RWPE2 (cell line): ENCODE measurements at places on chromosomes 4 and X.
A peak's percentile ranks its signal among the peaks of the same experiment; 100 is the strongest.

GRCh38 chr4:24980740-24981139, 50.0 kb downstream of the LGI2 start:
- DNase-seq = no peak

DNA sequence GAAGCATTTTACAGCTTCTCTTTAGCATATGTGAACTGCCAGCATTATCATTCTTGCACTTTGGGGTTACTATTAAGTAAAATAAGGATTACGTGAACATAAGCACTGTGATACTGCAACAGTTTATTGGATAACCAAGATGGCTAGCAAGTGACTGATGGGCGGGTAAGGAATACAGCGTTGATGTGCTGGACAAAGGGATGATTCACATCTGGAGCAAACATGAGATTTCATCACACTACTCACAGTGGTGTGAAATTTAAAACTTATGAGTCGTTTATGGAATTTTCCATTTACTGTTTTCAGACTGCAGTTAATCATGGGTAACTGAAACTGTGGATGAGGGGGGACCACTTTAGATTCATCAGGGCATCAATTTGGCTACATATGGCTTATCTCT, 16.0 kb downstream of the NBDY start:
- no peak for DNase-seq

DNA sequence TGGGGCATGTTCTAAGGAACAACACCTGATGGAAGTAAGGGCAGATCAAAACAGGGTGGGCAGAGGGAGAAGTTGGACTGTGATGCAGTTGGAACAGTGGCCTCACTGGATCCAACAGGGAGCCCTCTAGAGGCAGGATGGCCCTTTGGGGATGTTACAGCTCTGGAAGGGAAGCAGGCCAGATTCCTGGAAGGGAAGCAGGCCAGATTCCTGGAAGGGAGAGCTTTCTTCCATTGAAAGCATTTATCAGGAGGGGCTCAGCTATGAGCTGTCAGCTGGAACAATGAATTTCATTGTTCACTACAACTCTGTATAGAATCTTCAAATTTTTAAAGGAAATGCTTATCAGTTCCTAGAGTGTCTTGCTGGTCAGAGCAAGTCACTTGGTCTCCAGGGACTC, 17.7 kb downstream of the IL15 start:
- DNase-seq = no peak

DNA sequence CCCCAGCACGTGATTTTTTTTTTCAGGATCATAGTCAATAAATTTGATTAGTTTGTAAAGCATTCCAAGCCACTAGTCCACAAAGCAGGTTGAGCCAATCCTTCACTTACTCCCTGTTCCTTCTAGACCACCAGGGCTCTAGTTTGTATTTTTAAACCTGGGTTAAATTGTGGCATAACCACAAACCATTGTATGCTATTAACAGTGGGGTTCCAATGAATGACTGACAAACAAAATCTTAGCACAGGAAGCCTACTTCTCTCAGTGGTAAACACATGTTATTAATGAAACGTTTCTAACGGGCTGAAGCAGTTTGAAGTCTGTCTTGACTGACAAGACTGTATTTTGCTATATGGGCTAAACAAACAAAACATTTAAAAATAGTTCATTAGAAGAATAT, 48.6 kb upstream of the GYPA start:
- DNase-seq = no peak

- no peak for DNase-seq
Measured at GRCh38 chrX:19373351-19373891, 29.7 kb downstream of the PDHA1 start.

DNA sequence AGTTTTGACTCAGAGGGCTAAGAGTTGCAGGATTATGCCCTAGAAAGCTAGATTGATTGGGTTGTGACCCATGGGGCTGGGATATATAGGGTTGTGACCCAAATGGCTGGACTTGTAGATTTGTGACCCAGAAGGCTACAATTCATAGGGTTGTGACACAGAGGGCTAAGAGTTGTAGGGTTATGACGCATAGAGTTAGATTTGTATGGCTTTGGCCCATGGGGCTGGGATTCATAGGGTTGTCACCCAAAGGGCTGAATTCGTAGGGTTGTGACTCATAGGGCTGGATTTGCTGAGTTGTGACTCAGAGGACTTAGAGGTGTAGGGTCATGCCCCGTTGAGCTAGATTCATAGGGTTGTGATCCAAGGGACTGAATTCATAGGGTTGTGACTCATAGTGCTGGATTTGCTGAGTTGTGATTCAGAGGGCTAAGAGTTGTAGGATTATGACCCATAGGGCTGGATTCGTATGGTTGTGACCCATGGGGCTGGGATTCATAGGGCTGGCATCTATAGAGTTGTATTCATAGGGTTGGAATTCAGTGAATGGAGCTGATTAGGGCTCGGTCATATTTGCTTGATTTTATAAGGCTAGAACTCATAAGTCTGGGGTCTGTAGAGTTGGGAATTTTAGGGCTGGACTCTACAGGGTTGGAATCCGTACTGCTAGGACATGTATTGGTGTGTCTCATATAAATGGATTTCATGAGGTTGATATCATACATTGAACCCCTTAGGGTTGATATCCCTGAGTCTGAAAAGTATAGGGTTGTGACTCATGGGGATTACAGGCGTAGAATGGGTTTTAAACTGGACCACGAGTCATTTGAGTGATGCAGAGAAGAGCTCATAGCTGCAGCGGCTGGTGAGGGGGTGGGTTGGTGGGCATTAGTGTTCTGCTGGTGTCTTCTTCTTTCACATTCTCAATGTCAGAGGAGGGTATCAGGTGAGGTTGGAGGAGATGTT, 125.7 kb downstream of the CRLF2 start:
- peak; percentile 27 for DNase-seq

GRCh38 chr4:59770601-59771264, 1429.4 kb upstream of the ADGRL3 start:
- no peak for DNase-seq

GRCh38 chr4:44228326-44228725, 220.3 kb downstream of the KCTD8 start:
- no peak for DNase-seq

DNA sequence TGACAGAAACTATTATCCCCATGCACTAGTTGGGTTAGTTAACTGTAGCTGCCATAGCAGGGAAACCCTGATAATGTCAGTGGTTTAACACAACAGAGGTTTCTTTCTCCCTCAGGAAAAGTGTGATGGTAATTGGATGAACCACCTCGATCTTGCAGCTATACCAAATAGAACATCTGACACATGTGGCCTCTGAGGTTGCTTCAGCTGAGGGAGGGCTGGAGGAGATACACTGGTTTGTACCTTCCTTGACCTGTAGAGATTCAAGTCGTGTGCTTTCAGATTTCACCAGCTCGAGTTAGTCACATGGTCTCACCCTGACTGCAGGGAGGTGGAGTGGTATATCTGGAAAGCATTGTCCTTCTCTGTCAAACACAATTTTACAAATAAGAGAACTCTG, 147.2 kb upstream of the SFRP2 start:
- DNase-seq = no peak

- DNase-seq = no peak
Measured at GRCh38 chrX:70998411-70999027, 67.6 kb upstream of the SLC7A3 start.

- no peak for DNase-seq
Measured at GRCh38 chrX:154138857-154139256, 5.2 kb upstream of the OPN1LW start.

DNA sequence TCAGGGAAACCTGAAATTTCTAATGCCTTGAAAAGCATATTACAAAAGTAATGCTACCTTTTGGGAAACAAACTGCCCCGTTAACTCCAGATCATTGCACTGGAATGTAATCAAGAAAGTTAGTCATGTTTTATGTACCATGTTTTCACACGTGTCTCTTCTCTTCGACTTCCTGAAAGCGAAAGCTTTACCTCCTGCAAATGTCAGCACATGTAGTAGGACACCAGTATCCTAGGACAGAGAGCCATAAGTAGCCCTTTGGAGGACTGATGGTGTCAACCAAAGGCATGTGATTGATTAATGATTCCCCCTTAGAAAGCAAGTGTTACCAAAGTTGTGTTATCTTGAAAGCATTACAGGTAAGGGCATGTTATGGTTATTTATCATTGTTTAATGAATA, 8.8 kb upstream of the MND1 start:
- DNase-seq = no peak

GRCh38 chr4:66741081-66741480, 804.2 kb downstream of the CENPC start:
- no peak for DNase-seq

GRCh38 chr4:124028182-124028581, 631.6 kb downstream of the SPRY1 start:
- DNase-seq = no peak

DNA sequence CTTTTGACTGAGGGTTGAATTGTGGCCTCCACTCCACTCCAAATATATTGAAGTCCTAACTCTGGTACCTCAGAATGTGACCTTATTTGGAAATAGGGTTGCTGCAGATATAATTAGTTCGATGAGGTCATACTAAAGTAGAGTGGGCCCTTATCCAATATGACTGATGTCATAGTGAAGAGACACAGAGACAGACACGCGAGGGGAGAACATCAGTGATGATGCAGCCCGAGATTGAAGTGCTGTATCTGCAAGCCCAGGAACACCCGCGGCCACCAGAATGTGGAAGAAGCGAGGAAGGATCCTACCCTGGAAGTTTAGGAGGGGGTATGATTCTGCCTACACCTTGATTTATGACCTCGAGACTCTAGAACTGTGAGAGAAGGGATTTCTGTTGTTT, 279.0 kb downstream of the ANKRD50 start:
- DNase-seq = no peak

DNA sequence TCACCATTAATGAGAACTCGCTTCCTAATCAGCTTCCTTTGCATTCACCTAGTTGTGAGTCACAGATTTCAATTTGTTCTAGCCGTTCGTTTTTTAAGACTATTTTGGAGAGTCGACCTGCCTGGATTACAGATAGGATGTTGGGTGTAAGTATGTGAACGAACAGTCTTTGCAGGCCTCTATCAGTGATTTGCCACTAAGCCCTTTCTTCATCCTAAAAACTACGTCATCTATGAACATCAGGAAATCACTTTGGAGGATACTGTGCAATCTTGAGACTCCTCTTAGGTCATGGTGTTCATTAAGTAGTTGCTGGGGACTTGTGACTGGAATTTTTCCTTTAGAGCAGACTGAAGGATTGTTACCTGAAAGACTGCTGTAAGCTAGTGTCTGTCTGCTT, 1.1 kb downstream of the POLA1 start:
- DNase-seq = no peak

GRCh38 chrX:100410901-100411801, 1.1 kb upstream of the PCDH19 start:
- DNase-seq = no peak

- DNase-seq = no peak
Measured at GRCh38 chr4:86947501-86948120, 12.8 kb downstream of the AFF1 start.
